Forelimb muscle (tissue), 1 donor: ENCODE measurements at places on chromosomes 3 and 15.

DNA sequence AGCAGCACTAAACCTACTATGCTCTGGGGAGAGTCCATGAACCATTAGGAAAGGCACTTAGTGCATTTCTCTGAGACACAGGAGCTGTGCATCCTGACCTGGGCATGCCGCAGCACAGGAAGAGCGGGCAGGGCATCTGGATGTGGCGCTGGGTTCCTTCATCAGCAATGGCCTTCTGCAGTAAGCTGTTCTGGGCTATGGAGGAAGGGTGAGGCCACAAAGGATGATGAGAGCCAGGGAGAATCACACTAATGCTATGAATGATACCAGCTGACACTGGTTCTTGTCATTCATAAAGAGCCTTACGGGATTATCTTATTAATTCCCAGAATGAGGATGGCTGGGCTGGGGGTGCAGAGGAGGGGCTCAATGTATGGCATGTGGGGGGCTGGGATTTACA lies 12.7 kb upstream of the SCN10A start:
- no peak for DNase-seq

DNA sequence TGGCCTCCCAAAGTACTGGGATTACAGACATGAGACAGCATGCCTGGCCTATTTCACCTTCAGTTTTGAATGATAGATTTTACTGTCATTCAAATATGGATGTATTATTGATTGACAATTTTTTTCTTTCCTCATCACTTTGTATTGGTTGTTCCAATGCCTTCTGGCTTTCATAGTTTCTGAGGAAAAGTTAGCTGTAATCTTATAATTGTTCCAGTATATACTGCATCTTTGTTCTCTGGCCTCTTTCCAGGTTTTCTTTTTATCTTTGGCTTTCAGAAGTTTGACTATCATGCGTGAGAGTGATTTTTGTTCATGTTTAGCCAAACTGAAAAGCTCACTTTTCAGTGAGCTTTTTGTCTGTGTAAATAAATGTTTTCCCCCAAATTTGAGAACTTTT lies 157.1 kb downstream of the RSRC1 start:
- no peak for DNase-seq

- no peak for DNase-seq
These were observed 46.8 kb downstream of the DNAJC13 start for GRCh38 chr3:132464066-132464465.

- DNase-seq, result no peak
These were observed 19.6 kb downstream of the HSPBAP1 start for GRCh38 chr3:122773944-122774509.

DNA sequence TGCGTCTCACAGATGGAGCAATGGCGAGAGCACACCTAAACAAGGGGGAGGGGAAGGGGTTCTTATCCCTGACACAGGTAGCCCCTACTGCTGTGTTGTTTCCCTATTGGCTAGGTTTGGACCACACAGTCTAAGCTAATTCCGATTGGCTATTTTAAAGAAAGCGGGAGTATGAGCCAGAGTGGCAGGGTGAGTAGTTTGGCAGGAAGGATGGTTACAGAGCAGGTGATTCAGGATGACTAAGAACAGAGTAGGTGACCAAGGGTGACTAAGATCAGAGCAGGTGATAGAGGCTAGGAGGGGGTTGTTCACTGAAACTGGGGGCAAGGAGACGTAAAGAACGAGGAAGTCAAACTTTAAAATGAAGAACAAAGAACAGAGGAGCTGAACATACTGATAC lies 511.8 kb downstream of the EDEM1 start:
- DNase-seq, result no peak

GRCh38 chr15:58217460-58217859 lies 79.3 kb downstream of the AQP9 start:
- no peak for DNase-seq

GRCh38 chr3:126523745-126524428 lies at the start of gene CHST13:
CHST13 (plus strand) TSS chr3:126524155; CDS start chr3:126524333, 178 bp downstream.
- DNase-seq, result no peak

GRCh38 chr15:89132611-89133507 lies 44.6 kb downstream of the ABHD2 start:
- no peak for DNase-seq

- DNase-seq, result no peak
These were observed 74.9 kb downstream of the TIPARP start for GRCh38 chr3:156749244-156749643.

DNA sequence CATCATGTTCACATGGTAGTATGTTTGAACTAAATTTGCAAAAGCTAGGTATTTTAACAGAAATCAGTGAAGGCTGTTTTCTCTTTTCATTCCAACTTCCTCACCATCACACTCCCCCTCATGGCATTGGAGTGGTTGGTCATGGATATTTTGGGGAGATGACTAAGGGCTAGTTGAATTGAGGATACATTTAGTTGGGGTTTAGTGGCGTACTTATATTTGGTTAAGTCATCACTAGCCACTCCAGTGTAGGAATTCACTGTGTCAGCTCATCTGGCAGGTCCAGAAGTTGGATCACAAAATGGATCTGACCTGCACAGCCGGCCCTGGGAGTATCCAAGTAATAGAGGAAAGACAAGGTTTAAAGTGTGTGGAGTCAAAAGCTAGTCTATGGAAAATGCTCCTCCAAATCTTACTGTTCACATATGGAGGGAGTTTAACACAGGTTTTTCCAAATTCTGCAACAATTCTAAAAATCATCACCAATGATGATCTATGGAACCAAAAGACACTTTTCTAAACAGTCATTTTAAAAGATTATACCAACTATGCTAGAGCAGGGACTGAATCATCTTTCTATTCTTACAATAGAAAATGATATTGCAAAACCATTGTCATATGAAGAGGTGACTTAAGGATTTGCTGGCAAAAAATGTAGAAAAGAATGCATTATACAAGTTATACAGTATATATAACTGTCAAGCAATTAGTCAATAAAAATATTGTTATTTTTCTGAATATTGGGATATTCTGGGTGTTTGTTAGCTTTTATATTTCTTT lies 247.8 kb upstream of the PEX5L start:
- no peak for DNase-seq

DNA sequence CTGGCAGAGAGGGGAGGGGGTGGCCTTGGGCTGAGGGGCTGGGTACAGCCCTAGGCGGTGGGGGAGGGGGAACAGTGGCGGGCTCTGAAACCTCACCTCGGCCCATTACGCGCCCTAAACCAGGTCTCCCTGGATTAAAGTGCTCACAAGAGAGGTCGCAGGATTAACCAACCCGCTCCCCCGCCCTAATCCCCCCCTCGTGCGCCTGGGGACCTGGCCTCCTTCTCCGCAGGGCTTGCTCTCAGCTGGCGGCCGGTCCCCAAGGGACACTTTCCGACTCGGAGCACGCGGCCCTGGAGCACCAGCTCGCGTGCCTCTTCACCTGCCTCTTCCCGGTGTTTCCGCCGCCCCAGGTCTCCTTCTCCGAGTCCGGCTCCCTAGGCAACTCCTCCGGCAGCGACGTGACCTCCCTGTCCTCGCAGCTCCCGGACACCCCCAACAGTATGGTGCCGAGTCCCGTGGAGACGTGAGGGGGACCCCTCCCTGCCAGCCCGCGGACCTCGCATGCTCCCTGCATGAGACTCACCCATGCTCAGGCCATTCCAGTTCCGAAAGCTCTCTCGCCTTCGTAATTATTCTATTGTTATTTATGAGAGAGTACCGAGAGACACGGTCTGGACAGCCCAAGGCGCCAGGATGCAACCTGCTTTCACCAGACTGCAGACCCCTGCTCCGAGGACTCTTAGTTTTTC lies 4.9 kb downstream of the ISL2 start:
- no peak for DNase-seq

- DNase-seq, result no peak
These were observed 110.0 kb downstream of the TJP1 start for GRCh38 chr15:29712149-29712885.

GRCh38 chr15:68244235-68244634 lies 14.7 kb upstream of the CLN6 start:
- DNase-seq, result no peak

DNA sequence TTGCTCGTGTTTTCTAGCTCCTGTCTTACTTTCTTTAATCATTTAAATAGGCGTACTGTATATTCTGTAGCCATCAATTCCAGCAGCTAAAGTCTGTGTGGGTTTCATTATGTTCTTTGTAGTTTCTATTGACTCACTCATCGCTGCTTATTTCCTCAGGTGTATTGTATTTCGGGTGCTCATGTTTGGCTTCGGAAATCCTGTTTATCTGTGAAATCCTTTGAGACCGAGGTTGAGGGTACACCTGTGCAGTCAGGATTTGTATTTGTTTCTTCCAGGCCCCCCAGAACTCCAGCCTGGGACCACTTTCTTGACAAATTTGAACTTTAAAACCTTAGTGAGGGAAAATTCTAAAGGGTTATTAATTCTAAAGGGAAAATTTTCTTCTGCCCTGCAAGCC lies 2.0 kb upstream of the PAK2 start:
- DNase-seq, result no peak

DNA sequence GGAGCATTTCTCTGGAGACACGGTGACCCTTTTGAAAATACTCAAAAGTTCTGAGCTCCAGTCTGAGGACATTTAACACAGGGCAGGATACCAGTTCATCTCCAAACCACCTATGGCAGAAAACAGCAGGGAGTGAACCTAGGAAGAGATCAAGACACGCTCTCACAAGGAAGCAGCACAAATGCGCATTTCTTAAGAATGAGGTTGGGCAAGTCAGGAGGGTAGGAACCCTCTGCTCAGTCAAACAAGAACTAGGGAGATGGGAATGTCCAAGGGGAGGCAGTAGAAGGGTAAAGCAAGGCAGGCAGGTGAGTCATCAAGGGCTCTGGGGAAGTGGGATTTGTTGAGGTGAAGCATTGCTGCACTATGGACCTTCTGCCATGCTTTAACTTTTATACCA lies 60.3 kb upstream of the PSMD6 start:
- DNase-seq, result no peak

GRCh38 chr3:102036472-102036871 lies 187.2 kb downstream of the NFKBIZ start:
- no peak for DNase-seq

DNA sequence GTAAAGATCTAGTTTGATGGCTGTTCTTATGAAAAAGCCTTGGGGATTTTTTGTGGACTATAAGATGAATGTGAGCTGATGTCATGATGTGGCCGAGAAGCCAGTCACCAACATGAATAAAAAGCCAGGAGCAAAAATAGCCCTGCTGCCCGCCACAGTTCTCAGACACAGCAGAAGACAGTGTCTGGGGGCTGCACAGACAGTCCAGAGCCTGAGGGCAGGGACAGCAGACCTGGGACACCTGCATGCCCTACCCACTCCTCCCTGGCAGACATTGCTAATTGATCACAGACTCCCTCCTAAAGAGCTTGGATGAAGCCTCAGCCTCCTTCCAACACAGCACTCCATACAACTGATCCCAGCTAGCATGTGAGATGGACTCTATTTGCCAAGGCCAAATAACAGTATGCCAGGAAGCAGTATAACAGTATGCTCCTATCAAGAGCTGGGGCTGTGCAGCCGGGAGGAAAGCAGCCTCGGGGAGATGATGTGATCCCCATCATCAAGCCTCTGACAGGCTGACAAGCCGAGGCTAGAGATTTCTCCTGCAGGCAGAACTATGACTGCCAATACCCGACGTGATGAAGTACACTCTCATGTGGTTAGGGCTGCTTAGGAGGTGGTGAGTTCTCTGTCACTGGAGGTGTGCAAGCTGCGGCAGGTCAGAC lies 105.4 kb upstream of the RPL32 start:
- no peak for DNase-seq

GRCh38 chr15:84929795-84930603 lies 45.5 kb downstream of the SLC28A1 start:
- no peak for DNase-seq

DNA sequence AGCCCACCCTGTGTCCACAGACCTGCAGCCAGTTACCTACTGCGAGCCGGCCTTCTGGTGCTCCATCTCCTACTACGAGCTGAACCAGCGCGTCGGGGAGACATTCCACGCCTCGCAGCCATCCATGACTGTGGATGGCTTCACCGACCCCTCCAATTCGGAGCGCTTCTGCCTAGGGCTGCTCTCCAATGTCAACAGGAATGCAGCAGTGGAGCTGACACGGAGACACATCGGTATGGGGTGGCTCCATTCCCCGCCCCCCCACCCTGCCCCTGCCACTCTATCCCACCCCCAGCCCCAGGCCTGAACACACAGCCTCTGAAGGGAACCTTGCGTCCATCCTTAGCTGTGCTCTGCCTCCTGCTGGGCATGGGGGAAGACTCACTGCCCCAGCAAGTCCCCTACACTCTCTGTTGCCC lies 73.2 kb downstream of the AAGAB start:
- no peak for DNase-seq

GRCh38 chr3:171778493-171778892 lies 31.8 kb downstream of the PLD1 start:
- DNase-seq, result no peak

GRCh38 chr3:47098910-47099309 lies 65.0 kb downstream of the SETD2 start:
- DNase-seq, result no peak

DNA sequence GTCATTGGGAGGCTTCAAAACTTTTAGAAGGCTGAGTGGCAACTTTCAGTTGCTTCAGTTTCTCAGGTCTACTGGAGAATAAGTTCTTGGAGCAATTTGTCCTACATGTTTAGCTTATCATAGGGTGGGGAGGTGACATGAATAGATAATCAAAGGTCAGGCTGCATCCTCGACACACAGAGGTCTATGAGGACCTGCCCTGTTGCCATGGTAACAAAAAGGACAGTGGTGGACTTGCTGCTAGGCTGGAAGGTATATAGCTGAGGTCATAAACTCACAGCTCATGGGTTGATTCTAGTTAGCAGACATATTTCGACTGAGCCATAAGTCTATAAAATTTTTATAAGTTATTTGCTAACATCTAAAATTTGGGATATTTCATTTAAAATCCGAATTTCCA lies 267.0 kb downstream of the THRB start:
- DNase-seq, result no peak

DNA sequence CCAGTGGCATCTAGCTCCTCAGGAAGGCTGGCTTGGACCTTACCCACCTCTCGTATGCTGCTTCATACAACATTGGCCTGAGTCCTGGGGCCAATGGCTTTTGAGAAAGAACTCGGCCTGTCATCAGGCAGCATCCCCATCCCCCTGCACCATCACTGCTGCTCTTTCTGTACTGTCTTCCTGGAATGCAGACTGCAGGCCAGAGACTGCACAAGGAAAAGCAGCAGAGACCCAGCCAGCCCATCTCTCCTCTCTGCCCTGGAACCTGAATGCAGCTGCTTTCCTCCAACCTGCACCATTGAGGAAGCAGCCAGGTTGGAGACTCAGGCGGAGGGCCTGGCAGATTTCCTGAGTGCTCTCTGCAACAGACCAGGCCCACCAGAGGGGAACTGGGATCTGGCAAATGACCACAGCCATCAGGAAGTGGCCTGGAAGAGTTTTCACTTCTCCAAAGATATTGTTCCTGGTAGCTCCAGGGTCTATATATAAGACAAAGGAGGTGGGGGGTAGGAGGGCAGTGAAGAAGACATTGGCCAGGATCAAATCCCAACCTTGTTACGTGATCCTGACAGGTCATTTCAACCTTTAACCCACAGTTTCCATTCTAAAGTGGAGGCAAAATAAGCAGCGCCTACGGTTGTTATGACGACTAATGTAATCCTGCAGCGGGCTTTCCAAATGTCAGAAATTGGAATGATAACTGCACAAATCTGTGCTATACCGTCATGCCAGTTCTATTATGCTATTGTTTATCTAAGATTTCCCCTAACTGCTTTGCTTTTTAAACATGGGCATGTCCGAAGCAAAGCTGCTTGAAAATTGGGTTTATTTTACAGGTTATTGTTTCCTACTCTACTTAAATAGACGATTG lies 24.4 kb upstream of the RAB7A start:
- DNase-seq, result no peak
